IgD-negative memory B cell (primary cell): ENCODE measurements at places on chromosomes 3 and 15. TPM values are rescaled to one million over a fixed set of nuclear protein-coding genes. Genes with fewer than 3 reads are reported as not detected.

The GOLGA8K gene
- not detected for polyA plus RNA-seq

The PLA2G4D gene
- not detected for polyA plus RNA-seq

The AAGAB gene
- 43.1 TPM for polyA plus RNA-seq

The SLC6A6 gene
- polyA plus RNA-seq = 7.6 TPM

The ACTRT3 gene
- polyA plus RNA-seq = 0.20 TPM

The C15orf62 gene
- 0.09 TPM for polyA plus RNA-seq

The ELP6 gene
- polyA plus RNA-seq = 39.2 TPM

The TRH gene
- not detected for polyA plus RNA-seq

The KIF9 gene
- 4.7 TPM for polyA plus RNA-seq
